ENCODE measurements at places on chromosomes 6 and 20.

DNA sequence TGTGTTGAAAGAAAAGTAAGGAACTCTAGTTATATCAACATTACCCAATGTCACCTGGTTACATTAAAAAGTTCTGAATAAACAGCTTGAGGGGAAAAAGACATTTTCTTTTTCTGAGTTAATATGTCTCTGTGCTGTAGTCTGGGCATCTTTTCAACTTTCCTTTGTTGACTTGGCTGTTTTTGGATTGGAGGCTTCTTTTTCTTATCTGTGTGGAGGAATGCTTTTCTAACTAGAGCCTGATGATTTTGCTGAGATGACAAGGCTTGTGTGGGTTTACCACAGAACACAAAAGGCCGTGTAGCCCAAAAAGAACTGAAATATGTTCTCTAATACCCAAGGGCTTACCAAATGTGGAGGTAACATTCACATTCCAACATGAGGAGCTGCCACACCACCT is 161.8 kb downstream of the KCNQ5 start:
- DNase-seq: no peak

DNA sequence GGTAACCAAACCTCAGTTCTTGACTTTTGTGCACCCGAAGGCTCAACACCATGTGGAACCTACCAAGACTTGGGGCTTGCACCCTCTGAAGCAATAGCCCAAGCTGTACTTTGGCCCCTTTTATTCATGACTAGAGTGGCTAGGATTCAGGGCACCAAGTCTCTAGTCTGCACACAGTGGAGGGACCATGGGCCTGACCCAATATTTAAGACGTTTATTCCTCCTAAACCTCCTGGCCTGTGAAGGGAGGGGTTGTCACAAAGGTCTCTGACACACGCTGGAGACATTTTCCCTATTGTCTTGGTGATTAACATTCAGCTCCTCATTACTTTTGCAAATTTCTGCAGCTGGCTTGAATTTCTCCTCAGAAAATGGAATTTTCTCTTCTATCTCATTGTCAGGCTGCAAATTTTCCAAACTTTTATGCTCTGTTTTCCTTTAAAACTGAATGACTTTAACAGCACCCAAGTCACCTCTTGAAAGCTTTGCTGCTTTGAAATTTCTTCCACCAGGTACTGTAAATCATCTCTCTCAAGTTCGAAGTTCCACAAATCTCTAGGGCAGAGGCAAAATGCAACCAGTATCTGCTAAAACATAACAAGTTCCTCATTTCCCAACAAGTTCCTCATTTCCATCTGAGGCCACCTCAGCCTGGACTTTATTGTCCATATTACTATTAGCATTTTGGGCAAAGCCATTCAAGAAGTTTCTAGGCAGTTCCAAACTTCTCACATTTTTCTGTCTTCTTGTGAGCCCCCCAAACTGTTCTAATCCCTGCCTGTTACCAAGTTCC is 481.4 kb upstream of the BTBD3 start:
- DNase-seq: no peak

- DNase-seq: no peak
Observed at GRCh38 chr6:166779381-166779780, 152.3 kb upstream of the RPS6KA2 start.

DNA sequence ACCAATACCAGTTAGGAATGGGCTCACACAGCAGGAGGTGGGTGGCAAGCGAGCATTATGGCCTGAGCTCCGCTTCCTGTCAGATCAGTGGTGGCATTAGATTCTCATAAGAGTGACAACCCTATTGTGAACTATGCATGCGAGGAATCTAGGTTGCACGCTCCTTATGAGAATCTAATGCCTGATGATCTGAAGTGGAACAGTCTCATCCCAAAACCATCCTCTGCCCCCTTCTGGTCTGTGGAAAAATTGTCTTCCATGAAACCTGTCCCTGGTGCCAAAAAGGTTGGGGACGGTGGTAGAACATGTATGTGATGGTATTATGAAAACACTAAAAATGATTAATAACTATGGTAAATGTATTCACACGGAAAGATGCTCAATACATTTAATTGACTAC is 99.7 kb upstream of the HIVEP1 start:
- no peak for DNase-seq

DNA sequence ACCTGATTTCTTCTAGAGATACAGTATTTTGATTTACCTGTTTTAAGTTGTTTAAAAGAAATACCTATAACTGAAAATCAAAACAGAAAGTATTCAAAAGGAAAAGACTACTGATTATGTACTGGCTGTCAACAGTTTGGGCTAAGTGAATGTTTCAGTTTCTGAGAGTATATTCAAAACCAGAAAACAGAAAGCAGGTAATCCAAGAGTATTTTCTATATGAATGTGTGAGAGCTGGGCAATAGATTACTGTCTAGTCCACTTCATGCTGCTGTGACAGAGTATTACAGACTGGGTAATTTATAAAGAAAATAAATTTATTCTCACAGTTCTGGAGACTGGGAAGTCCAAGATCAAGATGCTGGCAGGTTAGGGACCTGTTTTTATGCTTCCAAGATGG is 261.0 kb downstream of the ARHGAP18 start:
- DNase-seq: no peak

GRCh38 chr20:50758992-50759391 is 27.6 kb downstream of the PARD6B start:
- DNase-seq: no peak

GRCh38 chr6:37938909-37939308 is 119.4 kb downstream of the ZFAND3 start:
- DNase-seq: no peak

GRCh38 chr6:160394654-160395035 is 46.5 kb downstream of the SLC22A3 start:
- no peak for DNase-seq

- DNase-seq: no peak
Observed at GRCh38 chr6:53943395-53943794, 148.6 kb downstream of the LRRC1 start.

DNA sequence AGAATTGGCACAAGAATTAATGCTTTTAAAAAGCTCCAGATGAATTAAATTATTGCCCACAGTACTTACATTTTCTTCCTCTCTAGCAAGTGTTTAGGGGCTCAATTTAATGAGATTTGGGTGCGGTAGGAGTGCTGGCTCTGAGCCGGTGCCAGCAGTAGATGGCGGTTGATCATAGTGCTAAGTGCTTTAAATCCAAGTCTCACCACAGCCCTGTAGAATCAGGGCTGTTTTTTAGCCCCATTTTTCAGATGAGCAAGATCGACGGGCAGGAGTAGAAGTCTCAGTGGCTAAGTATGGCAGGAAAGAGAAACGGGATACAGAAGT is 136.9 kb upstream of the SALL4 start:
- DNase-seq: no peak

- DNase-seq: no peak
Observed at GRCh38 chr20:38109591-38110524, 55.2 kb downstream of the TGM2 start.

- no peak for DNase-seq
Observed at GRCh38 chr6:142406131-142406530, 104.3 kb downstream of the ADGRG6 start.

DNA sequence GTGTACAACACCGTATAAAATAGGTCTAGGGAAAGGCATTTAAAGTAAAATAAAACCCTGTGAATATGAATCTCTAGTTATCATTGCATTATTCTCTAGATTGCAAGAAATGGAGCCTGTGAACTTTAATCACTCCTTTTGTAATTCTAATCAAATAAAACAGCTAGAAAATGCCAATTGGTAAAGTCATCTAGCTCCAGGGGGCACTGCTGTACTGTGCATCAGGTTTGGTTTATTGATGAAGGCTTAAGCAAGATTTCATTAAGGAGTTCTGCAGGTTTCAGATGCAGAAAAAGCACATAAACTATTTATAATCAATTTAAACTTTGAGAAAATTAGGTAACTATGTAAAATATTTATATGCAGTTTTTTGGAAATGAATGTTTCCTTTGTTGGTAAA is 645.0 kb downstream of the PHF3 start:
- no peak for DNase-seq

DNA sequence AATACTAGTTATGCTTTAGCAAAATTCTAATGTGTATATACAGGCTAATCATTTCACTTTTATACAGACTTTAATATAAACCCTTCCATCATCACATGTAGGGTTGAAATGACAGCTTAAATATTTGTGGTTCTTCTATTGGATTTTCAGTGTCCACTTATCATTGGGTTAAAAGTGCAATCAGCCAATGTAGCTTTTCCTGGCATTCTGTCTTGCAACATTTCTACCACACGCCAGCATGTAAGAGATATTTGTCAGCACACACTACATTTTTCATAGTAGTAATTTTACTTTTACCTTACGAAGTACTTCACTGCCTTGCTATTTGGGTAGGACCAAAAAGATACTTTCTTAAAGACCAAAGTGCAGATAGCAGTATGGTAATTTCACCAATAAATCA is 252.0 kb downstream of the TBX18 start:
- no peak for DNase-seq

DNA sequence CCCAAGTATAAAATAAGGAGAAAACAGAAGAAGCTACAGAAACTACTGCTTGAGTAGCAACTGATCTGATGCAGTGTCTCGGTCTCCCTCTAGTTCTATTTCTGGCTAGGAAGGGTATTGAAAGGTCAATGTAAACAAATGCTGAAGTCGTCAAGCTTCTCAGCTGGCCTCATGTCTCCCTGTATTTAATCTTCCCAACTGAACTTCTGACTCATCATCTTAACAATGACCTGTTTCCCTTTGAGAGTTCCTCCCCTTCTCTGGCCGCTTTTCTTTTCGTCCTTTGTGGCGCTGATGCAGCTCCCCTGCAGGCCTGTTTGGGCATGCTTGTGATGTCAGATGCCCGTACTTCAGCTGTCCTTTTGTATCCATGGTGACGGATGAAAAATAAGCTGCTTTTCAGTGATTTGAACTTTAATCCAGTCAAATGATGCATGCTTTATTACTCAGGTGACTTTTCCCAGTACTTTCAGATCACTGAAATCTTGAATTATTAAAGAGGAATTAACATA is 7.8 kb upstream of the LCA5 start:
- DNase-seq: peak; percentile 51

- no peak for DNase-seq
Observed at GRCh38 chr6:155521719-155522118, 66.1 kb upstream of the NOX3 start.

DNA sequence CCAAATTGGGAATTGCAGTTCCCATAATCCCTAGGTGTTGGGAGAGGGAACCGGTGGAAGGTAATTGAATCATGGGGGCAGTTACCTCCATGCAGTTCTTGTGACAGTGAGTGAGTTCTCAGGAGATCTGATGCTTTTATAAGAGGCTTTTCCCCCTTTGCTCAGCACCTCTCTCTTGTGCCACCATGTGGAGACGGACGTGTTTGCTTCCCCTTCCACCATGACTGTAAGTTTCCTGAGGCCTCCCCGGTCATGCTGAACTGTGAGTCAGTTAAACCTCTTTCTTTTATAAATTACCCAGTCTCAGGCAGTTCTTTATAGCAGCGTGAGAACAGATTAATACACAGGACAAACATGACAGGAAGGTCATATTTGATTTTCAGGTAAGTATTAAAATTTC is 25.3 kb upstream of the HECA start:
- no peak for DNase-seq

- DNase-seq: no peak
Observed at GRCh38 chr6:159464816-159465215, 228.2 kb downstream of the SOD2 start.

DNA sequence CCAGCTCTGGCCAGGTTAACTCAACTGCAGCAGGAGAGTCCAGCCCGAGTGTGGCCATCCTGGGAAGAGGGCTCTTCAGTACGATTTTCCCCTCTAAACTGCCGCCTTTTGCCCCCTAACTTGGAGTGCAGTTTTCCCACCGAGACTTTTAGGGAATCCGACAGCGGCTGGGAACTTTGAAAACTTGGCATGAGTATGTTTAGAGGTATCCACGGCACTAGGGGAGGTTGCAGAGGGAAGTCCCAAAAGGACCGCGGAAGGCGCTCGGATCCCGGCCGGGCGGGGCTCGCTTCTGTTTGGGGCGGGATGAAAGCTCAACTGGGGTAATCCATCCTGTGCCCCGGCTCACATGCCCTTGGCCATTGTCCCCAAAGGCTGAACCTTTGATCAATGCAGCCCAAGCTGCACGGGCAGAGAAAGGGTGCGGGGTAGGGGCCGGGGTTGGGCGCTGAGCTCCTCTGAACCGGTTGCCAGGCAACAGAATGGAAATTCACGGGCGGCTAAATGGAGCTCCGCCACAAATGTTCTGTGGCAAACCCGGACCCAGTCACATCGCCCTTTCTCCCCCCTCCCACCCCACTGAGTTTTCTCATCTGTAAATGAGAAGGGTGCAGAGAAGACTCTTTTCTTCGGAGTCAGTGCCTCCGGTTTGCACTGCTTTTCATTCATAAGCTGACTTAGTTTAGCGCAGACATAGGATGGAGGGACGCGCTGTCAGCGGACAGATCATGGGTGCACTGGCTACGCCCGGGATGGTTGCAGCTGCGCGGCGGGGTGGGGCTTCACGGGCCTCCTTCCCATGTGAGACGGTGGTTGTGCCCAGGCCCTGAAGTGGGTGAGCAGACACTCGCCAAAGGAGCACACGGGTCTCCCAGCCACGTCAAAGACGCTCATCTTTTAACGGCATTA is 2.3 kb downstream of the BMP6 start:
- peak; percentile 27 for DNase-seq

DNA sequence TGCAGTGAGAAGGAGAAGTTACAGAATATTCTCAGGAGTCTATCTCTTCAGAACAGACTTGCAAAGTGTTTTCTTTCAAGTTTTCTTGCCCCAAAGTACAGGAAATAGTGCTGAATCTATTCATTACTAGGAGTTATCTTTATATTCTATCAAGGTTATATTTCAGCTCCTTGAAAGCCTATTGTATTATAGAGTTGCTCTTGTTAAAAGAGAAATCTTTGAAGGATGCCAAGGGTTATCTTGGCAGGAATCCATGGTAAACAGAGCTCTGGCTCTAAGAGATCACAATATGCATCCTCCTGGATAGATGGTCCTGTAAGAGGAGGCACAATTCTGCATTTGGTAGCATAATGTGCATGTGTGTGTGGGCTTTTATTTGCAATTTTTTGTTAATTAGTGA is 21.2 kb upstream of the SNRPB2 start:
- no peak for DNase-seq

DNA sequence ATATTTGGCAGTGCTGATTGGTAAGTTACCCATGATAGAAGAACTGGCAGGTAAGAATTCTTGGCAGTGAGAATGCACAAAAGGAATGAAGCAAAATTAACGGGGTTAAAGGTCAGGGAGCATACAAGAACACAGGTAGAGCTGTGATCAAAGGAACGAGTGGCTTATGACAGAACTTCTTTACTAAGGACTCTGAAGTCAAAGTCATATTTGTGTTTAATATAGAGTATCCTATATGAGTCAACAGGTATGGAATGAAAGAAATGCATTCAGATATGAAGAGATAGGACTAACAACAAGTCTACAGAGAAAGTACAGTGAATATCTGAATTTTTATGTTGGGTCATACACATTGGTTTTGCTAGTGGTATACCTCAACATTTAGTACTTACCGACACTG is 209.0 kb upstream of the CITED2 start:
- DNase-seq: no peak

DNA sequence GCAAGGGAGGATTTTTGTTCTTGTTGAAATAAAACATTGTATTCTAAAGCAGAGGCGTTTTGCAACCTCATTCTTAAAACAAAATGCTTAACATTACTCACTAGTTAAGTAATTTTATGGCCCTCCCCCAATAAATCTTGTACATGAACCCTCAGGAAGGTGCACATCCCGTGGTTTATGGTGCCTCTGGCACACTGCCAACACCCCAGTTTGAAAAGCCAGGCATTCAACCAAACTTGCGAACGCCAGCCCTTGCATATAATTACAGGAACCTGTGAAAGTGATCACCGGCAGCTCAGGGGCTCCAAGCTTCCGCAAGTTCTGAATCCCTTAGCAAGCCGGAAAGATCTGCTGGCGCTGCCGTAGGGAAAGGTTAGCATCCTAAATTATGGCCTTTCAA is 1109.0 kb upstream of the FLRT3 start:
- no peak for DNase-seq

Data from D721Med (cell line).